GM04504 (cell line): ENCODE measurements at places on chromosomes 2 and 18.

- DNase-seq = no peak
Observed at GRCh38 chr18:13124411-13124810, 94.1 kb upstream of the LDLRAD4 start.

- no peak for DNase-seq
Observed at GRCh38 chr18:51867767-51868166, 472.2 kb upstream of the DCC start.

DNA sequence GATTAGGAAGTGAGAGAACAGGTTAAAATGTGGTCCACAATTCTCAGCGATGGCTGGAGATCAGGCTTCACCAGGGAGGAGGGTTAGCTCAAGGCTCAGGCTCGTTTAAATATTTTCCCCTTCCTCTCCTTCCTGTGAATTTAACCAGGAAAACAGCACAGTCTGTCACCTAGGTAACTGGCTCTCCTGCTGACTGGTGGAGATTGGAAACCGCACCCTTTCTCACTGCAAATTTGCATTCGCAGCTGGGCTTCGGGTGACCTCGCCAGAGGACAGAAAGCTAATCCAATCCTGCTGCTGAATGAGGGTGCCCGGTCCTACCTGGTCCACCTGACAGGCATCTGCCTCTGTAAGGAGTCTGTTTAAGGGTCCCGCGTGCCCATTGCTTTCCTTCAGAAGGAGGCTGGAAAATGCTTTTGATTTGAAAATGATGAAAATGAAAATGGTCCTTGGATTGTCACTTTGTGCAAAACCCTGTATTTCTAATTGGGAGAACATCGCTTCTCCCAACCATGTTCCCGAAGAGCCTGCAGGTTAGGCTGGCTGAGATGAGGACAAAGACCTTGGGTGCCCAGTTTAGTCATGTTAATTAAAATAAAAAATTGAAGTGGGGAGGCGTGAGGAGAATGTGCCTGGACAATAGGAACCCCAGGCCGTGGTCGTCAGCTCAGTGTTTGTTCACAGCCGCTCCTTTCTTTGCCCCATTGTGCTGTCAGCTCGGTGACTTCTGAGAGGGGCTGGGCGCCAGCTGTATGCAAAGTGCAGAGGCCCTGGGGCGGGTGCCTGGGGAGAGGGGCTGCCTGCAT lies 43.4 kb upstream of the MTCL1 start:
- peak; percentile 30 for DNase-seq

DNA sequence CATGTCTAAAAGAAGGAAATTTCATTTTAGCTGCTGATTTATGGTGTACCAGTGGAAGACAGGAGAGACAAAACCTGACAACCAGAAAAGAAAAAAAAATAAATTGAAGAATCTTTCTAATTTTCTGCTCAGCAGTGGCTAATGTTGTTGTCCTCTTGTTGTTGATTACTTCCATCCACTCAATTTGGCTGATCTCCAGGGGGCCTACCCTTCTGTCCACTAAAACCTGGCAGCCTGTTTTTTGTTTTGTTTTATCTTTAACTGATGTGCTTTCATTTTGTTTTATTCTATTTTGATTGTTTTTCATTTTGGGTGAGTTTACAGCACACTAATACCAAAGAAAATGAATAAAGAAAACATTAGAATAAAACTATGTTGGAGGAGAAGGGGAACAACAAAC lies 27.4 kb downstream of the TFPI start:
- DNase-seq = no peak

GRCh38 chr2:69955029-69955428 lies 6.4 kb downstream of the ASPRV1 start:
- no peak for DNase-seq

GRCh38 chr2:148602885-148603561 lies 41.5 kb upstream of the EPC2 start:
- no peak for DNase-seq

- peak; percentile 18 for DNase-seq
Observed at GRCh38 chr2:80073134-80073561, 231.4 kb downstream of the LRRTM1 start.

GRCh38 chr18:811892-812375 lies at the start of gene YES1:
TSS of gene YES1 (minus strand) at chr18:812242. CDS start at chr18:756827, 55,415 bp downstream.
- DNase-seq = peak; percentile 44

DNA sequence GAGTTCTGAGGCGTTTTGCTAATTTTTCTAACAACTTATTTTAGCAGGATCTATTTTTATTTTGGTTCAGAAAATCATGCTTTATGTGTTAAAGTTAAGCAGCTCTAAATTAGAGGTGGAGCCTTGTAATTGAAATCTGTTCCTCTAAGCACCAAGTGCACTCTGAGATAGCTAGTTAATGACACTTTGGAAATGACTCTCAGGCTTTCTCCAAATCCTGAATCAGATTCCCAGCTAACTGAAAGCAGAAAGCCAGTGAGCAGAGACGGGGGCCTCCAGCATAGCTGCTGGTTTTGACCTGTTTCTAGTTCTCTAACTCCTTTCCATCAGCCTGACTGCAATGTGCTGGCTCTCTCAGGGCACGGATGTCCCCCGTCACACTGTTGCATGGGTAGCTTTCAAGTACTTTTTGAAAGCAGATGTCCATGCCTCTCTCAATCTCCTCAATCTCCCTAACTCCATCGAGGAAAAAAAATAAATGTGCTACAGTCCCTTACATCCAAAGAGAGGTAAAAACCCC lies 326.5 kb downstream of the SATB2 start:
- DNase-seq = no peak

DNA sequence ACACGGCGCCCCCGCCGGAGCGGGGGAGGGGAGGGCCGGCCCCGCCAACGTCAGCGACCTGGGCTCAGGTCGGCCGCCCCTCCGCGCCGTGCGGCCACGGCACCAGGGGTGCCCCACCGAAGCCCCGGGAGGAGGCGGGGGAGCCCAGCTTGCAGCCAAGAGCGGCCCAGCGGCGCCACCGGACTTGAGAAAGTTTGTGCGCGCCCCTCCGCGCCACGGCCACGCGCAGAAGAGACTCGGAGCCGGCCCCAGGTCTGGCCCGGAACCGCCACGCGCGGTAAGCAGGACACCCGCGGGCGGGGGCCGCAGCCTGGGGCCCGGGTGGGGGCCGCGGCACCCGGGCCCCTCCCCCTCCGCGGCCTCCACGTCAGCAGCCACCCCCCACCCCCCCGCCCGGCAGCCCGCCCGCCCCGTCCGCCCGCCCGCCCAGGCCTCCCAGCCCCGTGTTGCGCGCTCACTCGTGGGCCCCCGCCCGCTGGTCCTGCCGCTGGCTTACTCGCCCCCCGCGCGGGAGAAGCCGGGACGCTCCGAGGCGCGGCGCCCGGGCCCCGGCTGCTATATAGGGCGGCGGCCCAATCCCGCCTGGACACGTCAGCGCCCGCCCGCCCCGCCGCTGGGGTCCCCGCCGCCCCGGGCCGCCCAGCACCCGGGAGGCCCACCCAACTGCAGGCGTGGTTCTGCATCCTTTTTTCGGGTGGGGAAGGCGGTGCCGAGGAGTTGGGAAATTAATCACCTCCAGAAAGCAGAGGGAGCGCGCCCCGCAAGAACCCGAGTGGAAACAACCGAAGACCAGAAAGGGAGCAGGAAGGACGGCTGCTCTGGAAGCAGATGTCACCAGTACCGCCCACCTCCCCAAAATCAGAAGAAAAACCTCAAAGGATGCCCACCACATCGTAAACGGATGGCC lies 42.9 kb downstream of the HDLBP start:
- DNase-seq = peak; percentile 49

DNA sequence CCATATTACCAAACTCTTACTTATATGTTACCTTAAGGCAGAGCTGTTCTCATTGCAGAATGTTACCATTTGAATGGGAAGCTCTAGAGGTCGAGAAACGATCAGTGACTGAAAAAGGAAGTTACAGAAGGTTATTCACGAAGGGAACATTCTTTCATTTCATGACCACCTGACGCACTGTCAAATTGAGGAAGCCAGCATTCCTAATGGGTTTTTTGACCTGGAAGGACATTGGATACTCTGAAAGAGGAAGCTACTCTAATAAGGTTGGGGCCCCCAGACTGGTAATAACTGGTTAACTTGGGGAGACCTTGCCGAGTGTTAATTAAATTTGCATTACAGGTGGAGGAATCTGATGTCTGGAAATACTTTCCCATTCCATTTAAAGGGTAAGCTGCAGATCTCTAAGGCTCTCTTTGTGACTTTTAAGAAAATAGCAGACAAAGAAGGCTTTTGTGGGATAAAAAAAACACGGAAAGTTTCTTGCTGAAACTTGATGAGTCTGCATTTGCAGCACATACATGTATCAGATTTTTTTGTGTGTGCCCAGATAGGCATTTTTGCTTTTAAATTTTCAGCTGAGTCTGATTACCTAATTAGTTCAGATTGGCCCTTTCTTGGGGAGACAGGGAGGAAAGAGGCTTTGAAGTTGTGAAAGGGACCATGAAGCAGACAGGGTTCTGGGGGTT lies 137.1 kb downstream of the LTBP1 start:
- no peak for DNase-seq

GRCh38 chr2:241232736-241233575 lies 44.5 kb downstream of the ANO7 start:
- no peak for DNase-seq

- no peak for DNase-seq
Observed at GRCh38 chr18:55320424-55321264, 267.3 kb downstream of the TCF4 start.

- no peak for DNase-seq
Observed at GRCh38 chr2:74856004-74856578, 22.2 kb downstream of the HK2 start.

DNA sequence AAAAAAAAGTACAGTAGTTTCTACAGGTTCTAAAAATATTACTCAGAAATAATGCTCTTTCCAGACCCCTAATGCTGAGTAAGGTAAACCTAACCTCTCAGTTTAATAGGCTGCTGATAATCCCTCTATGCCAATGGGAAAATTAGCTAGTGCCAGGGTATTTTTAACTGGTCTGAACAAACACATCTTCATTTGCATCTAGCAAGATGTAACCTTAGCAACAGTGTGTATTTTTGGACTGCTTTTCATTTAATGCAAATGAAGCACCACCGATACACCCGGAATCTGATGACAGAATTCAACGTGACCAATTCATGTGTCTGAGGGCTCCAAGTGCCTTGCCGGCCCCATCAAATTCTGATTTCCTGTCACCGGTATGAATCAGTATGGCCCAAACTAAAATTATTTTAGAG lies 47.4 kb upstream of the CYRIA start:
- DNase-seq = no peak

DNA sequence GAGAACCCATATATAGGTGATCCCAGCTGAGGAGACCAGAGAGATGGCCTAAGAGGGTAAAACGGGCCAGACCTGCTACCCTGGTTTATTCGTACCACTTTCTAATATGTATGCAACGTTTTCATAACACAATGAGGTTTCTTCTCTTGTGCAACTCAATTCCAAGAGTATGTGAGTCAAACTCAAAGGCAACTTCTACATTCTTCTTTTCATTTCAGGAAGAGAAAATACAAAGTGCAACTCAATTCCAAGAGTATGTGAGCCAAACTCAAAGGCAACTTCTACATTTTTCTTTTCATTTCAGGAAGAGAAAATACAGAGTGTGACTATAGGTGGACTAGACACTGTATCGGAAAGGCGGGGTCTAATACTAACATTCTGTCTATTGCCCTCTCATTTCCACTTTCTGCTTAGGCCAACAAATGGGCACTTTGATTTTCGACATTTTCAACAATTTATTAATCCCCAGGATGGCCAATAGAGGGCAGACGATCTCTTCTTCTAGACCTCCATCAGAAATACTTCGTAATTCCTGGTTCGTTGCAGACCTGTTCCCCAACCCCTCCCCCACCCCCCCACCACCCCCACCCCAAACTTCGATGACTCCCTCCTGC lies 3.7 kb upstream of the CRIM1 start:
- DNase-seq = no peak

DNA sequence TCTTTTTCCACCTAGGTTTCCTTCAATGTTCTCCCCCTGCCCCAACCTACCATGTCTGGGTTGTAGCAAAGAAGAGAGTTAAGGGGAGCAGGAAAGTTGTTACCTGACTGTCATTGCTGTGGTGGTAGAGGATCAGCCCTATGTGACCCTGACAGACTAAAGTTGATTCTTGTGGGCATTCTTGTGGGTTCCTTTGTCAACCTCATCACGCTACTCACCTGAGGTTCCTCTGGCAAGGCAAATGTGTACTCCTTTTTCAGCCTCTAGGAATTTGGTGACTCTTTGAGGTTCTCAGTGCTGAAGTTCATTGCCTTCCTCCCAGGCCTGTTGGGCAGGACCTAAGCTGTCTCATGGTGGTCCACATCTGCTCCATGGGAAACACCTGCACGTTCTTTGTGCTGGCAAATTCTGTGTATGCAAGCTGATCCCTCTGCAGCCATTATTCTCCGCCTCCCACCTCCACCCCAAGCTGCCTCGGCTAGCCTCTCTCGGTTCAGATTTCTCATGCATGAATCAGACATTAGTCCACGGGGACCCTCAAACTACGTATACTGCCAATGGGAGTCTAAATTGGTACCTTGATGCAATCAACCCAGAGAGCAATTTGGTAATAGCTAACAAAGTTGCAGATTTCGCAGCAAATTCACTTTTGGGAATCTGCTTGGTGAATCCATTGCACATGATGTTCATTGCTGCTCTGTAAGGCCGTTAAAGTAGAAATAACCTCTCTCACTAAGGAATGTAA lies 1.5 kb upstream of the GMCL1 start:
- no peak for DNase-seq

GRCh38 chr2:204051476-204051875 lies 114.9 kb downstream of the ICOS start:
- DNase-seq = no peak

DNA sequence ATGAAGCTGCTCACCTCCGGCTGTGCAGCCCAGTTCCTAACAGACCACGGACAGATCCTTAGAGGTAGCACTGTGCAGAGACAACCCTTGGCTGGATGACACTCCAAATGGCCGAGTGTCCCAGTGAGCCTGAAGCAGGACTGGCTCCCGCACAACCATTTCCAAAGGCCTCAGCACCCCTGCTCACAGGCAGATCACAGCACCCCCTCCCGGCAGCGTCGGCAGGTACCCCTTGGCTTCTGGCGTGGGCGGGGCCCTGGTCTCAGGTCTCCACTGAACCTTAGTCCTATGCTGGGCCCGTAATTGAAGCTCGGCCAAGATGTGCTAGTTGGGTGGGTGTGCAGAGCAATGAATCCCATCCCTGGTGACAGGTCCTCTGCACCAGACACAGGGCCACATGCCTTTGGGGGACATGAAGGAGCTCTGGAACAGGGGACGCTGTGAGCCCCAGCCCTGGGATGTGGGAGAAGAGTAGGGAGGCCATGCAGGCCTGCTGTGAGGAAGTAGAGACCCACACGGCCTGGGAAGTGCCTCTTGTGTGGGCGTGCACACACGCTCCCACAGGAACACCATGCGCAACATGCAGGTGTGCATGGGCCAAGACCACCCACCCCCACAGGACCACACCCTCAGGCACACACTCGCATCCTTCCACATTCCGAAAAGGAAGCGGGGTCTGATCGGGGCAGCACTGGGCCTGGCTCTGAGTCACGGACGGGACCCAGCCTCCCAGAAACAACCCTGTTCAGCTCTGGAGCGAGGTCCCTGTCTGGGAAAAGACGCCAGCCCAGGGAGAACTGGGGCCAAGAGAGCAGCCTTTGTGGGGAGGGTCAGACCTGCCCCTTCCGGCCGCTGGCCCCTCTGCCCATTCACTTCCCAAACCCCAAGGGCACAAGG lies 2.8 kb downstream of the DUSP2 start:
- no peak for DNase-seq
